ENCODE measurements at places on chromosomes 4 and X. TPM values are rescaled to one million over a fixed set of nuclear protein-coding genes. Genes with fewer than 3 reads are reported as not detected.

DNA sequence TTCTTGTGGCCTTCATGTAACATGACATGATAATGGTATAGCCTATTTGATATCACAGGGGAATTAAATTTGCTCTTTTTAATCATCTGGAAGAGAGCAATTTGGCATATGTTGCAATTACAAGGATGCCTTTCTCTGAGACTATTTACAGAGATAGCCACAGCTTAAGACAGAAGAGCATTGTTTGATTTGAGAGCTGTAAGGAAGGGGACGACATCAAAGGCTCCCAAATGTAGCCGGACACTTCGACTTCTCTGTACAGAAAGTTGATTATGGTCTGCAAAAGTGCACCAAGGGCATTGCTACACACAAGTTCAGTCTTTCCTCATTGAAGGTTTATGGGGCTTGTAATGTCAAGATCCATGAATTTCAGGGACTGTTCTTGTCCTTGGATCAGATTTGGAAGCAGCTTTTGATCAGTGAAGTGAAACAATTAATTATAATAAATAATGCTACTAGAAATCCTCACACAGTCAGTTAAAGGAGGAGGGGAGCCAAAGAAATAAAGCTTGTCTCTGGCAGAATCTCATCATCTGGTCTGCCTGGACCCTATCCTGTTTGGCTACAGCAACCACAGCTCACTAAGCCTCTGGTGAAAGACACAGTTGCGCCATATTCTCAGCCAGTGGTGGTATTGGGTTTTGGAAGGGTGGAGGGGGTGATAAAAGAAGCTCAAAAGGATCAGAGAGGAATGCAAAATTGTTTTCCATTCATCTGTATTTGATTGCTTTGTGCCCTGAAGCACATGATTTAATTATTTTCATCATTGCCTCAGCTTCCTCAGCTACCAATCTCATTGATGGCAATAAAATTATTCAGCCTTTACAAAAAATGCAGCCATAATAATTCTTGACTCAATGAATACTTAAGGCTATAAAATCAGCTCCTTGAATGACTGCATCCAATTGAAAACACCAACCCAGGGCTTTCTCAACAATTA is 654.3 kb upstream of the LCORL start:
- no peak for DNase-seq

- no peak for DNase-seq
These were observed 172.7 kb upstream of the MED14 start for GRCh38 chrX:40908026-40908425.

- DNase-seq = no peak
These were observed 47.9 kb upstream of the RBPJ start for GRCh38 chr4:26272654-26273615.

DNA sequence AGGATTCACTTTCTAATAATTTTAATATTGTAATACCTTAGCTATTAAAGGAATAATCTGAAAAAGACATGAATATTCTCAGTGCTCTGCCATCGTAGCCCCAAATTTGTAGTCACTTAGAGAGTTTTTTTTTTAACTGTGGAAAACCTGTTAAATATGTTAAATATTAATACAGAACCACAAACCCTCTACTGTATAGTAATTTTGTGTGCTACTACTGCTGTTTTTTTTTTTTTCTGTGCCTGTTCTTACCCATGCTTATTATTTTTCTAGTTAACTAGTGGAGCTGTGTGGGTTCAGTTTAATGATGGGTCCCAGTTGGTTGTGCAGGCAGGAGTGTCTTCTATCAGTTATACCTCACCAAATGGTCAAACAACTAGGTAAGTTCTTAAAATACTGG is 15.8 kb downstream of the PLK4 start:
- DNase-seq = no peak

DNA sequence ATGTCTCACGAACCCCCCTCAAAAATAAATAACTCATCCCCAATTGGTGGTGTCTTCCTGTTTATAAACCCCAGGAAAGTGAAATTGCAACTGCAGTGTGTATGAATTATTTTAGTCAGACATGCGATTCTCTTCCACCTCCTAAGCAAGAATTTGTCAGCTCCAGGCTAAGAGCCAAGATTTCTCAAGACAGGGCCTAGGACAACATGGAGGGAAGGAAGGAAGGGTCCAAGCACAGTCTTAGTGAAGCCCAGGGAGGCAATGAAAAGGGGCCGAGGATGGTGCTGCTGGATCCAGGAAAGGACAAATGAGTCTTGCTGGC is 20.0 kb downstream of the SH3KBP1 start:
- no peak for DNase-seq

- no peak for DNase-seq
These were observed 22.8 kb upstream of the SLC25A43 start for GRCh38 chrX:119376312-119376711.

DNA sequence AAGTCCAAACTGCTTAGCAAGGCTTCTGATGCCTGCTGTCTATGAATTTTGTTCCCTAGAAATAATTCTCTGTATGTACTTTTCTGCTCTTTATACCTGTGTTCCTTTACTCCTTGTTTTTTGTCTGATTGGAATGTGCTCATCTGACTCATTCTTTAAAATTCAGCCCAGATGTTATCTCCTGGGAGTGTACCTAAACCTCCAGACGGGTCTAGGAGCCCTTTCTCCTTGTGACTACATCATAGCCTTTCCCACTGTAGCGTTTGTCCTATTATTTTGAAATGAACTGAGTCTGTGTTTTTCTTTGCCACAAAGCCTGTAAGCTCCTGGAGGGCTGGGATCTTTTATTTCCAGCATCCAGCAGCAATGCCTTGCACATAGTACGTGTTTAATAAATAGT is 26.3 kb downstream of the POLA1 start:
- no peak for DNase-seq

DNA sequence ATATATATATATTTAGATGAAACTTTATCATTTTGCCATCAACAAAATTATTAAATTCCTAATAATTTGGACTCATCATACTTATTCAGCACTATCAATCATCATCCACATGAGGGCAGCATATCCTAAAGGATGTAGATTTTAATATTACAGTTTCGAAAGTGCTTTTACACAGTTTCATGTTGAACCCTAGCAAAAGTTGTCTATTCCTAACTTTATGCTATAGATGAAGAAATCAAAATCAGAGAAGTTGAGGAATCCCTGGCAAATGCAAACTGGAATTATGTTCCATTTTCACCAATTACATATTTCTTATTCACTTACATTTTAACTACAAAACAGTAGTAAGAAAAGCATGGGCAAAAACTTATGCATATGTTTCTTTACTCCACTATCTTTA is 36.6 kb upstream of the UGT2A1 start:
- no peak for DNase-seq

DNA sequence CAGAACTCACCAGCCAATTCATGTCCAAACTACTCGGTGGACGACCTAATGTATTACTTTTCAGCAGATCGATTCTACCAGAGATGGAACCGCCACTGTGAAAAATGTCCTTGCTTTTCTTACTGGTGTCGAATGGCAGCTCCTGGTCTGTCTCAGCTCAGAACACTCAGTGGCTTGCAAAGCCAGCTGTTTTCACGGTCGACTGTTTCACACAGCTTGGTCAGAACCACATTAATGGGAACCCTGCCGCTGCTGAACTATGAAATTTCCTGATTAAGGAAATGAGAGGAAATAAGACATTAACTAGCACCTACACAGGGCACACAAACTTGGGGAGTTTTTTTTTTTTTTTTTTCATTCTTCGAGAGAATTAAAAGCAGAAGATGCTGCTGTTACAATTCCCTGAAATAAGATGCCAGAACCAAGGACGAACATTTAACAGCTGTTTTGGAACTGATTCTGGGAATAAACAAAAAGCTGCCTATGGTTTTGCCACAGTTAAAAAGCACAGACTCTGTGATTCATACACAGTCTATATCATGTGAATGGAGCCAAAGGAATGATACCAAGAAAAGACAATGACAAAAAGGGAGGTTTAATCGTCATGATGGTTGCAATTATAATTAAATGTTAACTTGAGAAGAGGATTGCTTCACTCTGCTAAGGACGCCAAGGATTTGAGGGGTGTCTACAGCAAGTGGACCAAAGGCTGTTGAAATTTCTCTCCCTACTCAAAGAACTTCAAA is 31.3 kb downstream of the SUPT20HL2 start:
- DNase-seq = no peak

- no peak for DNase-seq
These were observed 117.1 kb upstream of the DKK2 start for GRCh38 chr4:107153228-107153627.

DNA sequence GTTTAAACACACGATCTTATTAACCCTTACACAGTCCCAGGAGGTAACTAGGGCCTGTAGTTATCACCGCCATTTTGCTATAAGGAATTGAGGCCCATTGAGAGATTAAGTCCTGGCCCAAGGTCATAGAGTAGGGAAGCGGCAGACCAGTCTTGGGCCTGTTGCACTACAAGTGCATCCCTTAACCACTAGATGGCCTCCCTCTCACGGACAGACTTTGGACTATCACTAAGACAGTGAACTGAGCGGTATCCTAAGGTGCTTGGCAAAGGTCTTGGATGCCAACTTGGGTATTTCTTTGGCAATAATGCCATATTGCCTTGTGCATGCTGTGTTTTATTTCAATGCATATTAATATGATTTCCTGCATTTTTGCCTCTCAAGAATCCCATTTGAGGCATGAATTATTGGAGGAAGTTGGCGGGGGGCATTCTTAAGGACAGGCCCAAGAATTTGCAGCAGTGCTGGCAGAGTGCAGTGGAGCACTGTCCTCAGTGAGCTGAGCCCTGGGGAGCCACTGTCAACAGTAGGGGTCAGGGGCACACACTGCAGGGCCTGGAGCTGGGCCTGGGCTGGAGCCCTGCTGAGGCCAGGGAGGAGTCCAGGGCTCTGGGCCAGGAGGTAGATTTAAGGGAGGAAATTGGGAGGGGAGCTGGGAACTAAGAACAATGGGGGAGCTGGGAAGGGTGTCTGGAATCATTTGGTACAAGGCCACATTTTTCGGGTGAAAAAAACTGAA is 147.4 kb downstream of the SMIM20 start:
- DNase-seq = no peak

- no peak for DNase-seq
These were observed 121.7 kb downstream of the CHIC2 start for GRCh38 chr4:53942712-53943111.

GRCh38 chr4:70725633-70726032 is 3.9 kb downstream of the RUFY3 start:
- DNase-seq = no peak

- DNase-seq = no peak
These were observed 48.8 kb downstream of the PPP2R2C start for GRCh38 chr4:6423575-6423974.

- no peak for DNase-seq
These were observed 5.4 kb downstream of the SULT1B1 start for GRCh38 chr4:69754926-69755580.

GRCh38 chrX:132638313-132638712 is 149.5 kb upstream of the MBNL3 start:
- DNase-seq = no peak

DNA sequence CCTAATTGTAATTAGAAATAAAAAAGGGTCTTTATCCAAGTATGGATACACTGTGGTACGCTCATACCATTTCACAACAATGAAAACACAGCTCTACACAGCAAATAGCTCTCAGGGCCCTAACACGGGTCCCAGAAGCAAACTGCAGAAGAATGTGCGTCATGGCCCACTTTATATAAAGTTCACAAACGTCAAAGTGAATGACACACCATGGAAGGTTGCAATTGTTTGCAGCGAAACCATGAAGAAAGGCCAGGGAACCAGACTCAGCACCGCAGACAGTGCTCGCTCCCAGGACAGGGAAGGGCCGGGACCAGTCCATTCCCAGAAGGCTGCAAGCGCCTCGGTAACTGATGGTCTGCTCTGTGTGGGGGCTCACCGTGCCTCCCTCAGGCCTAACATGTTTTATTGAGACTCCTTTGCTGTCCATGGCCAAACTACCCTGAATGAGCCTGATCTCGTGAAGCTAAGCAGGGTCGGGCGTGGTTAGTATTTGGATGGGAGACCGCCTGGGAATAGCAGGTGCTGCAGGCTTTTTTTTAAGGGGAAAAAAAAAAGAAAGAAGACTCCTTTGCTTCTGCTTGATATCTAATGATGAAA is 47.8 kb downstream of the ACOX3 start:
- no peak for DNase-seq

- no peak for DNase-seq
These were observed 47.8 kb downstream of the ELF2 start for GRCh38 chr4:139129206-139129605.

DNA sequence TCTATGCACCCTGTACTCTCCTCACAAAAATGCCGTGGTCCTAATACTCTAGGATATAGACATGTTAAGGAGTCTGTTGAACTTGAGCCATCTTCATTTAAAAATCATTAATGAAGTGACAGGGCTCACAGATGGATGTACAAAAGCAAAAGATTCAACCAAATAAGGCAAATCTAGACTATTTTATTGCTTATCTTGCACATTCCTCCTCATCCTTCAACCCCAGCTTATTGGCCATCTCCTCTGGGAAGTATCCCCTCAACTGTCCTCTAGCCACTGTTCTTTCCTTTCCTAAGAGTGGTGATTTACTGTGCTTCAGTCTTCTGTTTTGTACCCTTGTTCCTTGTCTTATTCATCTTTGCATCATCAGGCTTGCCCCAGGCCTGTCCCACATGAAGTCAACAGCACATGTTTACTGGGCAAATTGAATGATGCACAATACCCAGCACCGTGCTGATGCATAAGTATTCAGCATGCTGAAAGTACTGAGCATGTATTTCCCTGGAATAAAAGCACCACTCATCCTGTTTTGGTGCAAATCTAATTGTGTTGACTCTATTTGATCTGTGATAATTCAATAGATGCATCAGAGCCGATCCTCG is 287.3 kb upstream of the CLNK start:
- no peak for DNase-seq

DNA sequence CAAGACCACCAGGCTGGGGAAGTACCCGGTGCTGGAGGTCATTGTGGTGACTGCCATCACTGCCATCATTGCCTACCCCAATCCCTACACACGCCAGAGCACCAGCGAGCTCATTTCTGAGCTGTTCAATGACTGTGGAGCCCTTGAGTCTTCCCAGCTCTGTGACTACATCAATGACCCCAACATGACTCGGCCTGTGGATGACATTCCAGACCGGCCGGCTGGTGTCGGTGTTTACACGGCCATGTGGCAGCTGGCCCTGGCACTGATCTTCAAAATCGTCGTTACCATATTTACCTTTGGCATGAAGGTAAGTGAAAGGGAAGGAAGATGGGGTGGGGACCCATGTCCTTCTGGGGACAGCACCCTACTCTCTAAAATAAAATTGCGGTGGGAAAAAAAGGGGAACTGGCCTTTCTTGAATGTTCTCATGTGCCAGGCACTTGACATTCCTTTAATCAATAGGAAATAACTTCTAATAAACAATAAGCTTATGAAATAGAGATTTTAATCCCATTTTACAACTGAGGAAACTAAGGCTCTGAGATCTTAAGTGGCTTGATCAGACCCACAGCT is 51.6 kb downstream of the CLCN4 start:
- no peak for DNase-seq

FAM47E gene
- total RNA-seq = 4.6 TPM

OTOP1 gene
- total RNA-seq = not detected

NAA11 gene
- not detected for total RNA-seq

IBSP gene
- total RNA-seq = not detected

SHROOM2 gene
- 0.34 TPM for total RNA-seq

GAGE12E gene
- total RNA-seq = not detected

OTUD6A gene
- total RNA-seq = not detected

HPF1 gene
- total RNA-seq = 13.2 TPM

ANXA10 gene
- not detected for total RNA-seq

CHIC1 gene
- total RNA-seq = 6.6 TPM

RASL11B gene
- not detected for total RNA-seq

POLN gene
- 2.4 TPM for total RNA-seq

FANCB gene
- total RNA-seq = 0.17 TPM

GABRA4 gene
- not detected for total RNA-seq
